ENCODE measurements at places on chromosomes 5 and 9.

DNA sequence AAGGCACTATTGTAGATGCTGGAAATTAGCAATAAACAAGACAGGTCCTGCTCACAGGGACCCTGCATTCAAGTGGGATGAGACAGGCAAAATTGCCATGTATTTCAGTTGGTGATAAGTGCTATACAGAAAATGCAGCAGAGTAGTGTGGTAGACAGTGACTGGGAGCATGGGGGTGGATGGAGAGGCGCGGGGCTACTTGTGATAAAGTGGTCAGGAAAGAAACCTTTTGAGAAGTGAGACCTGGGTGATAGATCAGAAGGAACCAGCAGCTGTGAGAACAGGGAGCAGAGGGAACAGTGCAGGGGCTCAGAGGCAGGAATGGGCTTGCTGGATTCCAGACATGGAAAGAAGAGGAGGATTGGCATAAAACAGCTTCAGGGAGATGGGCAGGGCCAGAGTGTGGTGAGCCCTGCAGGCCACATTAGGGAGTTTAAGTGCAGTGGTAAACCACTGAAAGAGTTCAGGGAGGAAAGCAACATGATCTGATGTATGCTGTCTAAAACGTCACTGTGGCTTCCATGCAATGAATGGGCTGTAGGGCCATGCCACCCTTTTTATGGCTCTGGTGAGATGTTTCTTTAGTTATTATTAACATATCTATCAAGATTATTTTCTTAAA is 7.3 kb downstream of the CRHBP start:
- DNase-seq = no peak

DNA sequence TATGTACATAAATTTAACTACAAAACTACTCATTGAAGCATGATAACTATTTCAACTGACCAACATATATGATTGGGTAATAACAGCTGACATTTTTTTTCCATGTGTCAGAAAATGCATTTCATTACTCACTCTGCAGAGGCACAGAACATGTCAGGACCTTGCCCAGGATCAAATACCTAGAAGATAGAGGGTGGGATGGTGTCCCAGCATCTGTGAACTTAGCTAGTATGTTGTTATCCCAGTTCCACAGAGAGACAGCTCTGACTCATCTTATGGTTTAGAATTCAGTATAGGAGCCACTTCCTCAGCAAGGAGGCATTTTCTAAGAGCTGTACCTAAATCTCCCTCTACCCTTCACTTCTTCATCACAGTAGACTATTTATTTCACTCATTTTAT is 1198.6 kb upstream of the ACO1 start:
- DNase-seq = no peak

GRCh38 chr5:68505917-68506860 is 290.6 kb downstream of the PIK3R1 start:
- no peak for DNase-seq

GRCh38 chr5:78242001-78242400 is 52.5 kb downstream of the AP3B1 start:
- DNase-seq = no peak

GRCh38 chr9:72533322-72533721 is 11.9 kb downstream of the TMC1 start:
- no peak for DNase-seq

GRCh38 chr9:95140821-95141220 is 176.7 kb downstream of the FANCC start:
- no peak for DNase-seq

- no peak for DNase-seq
Observed at GRCh38 chr5:133203317-133204305, 151.8 kb downstream of the HSPA4 start.

DNA sequence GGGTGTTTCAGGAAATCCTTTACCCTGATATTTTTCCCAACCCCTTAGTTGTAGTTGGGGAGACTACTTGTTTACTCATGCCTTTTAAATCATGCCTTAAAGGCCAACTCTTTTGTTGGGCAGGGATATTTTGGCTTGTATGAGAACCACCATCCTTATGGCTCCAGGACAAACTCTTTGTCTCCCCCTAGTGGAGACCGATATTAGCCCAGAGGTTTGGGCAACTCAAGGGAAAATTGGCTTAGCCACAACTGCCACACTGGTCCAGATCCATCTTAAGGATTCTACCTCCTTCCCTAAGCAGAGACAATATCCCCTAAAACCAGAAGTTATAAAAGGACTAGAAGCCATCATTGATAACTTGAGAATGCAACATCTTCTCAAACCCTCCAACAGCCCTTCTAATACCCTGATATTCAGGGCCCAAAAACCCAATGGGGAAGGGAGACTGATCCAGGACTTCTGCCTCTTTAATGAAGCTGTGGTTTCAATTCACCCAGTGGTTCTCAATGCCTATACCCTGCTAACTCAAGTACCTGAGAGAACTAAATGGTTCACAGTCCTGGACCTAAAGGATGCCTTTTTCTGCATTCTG is 100.9 kb upstream of the HCN1 start:
- no peak for DNase-seq

DNA sequence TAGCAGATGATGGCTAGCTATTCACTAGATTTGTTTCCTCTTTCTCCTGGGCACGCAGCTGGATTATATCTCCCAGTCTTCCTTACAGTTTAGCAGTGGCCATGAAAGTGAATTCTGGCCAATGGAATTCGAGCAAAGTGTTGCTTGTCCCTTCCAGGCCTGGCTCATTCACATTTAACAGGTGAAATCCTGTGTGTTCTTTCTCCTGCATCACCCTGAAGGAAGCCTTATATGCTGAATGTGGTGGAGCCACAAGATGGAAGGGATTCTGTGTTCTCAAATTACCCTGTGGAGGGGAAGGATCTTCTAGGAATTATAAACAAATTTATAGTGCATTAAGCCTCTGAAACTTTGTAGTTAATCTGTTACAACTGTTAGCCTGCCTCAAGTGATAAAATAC is 8.2 kb upstream of the ELOVL7 start:
- DNase-seq = no peak

GRCh38 chr9:122228568-122229484 is at the start of gene LHX6:
Gene LHX6, minus strand, starts transcription at chr9:122228957. Its CDS starts 217 bp downstream, at chr9:122228740.
- no peak for DNase-seq

DNA sequence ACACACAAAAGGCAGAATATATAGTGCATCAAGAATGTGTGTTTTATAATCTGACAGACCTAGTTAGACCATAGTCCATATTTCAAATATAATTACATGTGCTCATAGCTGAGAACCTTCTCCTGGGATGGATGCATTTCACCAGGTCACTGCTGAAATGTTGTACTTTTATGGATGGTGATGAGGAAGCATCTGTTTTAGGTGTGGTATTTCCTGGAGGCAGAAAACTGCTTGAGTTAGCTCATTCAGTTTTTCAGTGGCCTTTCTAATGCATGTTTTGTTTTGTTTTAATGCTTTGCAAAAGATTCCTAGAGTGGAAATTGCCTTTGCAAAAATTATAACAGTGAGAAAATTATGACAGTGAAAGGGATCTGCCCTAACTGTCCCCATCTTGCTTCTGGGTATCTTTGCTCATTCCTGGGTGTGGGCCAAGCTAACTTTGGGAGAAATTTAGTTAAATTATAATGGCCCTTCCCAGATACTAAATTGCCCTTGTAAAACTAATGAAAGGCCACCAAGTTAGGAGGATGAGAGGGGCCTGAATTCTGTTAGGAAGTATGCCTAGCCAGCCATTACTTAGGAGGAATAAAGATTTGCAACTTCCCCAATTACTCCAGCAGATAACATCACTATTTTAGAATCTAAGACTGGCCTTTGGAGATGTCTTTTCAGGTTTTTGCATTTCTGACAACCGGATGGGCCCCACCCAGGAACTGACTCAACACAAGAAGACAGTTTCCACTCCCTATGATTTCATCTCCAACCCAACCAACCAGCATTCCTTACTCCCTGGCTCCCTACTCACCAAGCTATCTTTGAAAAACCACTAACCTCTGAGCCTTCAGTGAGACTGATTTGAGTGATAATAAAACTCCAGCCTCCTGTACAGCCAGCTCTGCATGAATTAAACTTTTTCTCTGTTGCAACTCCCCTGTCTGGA is 7.0 kb upstream of the IL12B start:
- no peak for DNase-seq

GRCh38 chr9:118644066-118644465 is 725.2 kb downstream of the BRINP1 start:
- no peak for DNase-seq

- peak; percentile 23 for DNase-seq
Observed at GRCh38 chr9:112037281-112038016, 137.6 kb downstream of the SUSD1 start.

DNA sequence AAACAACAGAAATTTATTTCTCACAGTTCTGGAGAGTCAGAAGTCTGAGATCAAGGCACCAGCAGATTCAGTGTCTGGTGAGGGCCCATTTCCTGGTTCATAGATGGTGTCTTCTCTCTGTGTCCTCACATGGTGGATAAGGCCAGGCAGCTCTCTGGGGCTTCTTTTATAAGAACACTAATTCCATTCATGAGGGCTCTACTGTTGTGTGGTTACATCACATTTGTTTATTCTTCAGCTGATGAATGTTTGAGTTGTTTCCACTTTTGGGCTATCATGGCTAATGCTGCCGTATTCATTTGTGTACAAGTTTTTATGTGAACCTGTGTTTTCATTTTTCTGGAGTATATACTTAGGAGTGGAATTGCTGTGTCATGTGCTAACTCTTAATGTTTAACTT is 35.2 kb downstream of the DDX4 start:
- DNase-seq = no peak

DNA sequence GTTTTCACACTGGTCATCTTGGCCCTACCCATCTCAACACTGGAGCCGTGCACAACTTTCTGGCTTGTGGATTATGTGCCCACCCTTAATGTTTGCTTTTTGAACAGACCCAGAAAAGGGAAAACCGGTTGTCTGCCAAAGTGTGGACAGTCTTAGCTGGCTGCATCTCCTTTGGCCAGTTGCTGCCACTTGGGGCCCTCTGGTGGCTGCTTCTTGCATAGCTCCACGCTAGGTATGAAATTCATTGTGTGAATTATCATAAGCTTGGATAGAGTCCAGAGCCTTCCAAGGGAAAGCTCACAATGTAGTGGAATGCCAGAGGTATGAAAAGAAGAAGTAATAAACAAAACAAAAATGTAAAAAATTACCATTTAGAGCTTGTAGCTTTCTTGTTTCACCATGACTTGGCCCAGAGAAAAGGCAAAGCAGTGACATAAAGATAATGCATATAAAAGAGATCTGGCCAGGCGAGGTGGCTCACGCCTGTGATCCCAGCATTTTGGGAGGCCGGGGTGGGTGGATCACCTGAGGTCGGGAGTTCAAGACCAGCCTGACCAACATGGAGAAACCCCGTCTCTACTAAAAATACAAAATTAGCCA is 12.5 kb upstream of the SLC36A3 start:
- DNase-seq = no peak

GRCh38 chr9:138007918-138008841 is 130.6 kb downstream of the CACNA1B start:
- no peak for DNase-seq

GRCh38 chr9:123305879-123306278 is 37.5 kb upstream of the STRBP start:
- DNase-seq = no peak

DNA sequence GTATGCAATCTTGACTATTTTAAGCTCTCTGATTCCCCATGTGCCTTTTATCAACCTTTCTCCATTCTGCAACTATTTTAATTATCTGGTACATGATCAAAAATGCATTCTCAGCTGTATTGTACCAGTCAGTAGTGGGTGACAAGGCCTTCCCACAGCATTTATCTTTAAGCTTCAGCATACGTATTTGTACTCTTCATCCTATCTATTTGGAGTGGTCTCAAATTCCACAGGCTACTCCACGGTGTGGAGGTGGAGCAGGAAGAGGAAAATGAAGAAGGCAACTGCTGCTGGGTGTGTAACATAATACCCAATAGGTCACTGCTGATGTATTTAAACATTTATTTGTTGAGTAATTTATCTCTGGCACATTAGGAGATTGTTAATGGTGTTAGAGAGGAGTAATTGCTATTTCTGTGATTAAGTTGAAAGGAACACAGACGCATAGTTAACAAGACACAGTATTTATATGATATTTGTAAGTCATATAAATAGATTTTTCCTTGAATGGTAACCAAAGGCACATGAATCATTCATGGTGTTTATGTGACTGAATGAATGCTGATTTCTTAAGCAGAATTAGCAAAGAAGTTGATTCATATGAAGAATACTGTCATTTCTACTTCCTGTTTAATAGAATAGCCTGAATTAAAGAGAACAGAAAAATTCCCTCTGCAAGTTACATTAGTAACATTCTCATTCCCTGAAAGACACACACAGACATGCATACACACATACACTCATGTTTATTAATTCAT is 153.8 kb upstream of the NR3C1 start:
- DNase-seq = no peak

DNA sequence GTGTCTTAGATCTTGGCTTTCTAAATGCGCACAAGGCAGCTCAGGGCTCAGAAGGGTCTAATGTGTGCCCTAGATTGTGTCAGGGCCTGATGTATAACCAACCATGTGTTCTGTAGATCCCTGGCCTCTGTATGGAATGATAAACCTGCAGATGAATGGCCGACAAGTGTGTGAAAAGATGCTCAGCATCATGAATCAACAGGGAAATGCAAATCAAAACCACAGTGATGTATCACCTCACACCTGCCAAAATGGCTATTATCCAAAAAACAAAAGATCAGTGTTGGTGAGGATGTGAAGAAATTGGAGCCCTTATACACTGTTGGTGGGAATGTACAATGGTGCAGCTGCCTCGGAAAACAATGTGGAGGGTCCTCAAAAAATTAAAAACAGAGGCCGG is 489.8 kb downstream of the SEMA5A start:
- DNase-seq = no peak

Data from stimulated activated CD8-positive, alpha-beta memory T cell treated with anti-CD3 and anti-CD28 coated beads, Interleukin-7, amount 100 ng/mL, for 1 hour (primary cell).